IPS DF 6.9 (cell line): ENCODE measurements at places on chromosomes 2 and 18.

DNA sequence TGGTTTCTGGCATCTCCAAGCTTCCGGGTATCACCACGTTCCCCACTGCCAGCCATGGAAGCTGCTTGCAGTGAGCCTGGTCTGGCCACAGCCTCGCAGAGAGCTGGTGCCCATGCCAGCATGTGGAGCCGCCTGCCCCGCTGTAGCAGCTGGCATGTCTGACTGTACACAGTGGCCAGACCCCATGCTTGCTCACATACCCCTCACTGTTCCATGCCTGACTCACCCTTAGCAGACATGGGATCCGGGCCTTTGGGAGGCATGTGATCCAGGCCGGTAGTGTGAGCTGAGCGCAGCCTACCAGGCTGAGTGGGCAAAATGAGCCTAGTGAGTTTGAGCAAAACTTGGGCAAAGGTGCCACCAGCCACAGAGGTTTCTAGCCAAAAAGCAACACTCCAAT is 18.8 kb upstream of the RPRD1A start:
- no peak for DNase-seq
- H3K27me3 ChIP-seq = no peaks in the 10 kb centered on the region
- no peak overlapping the region; the same call in 1 of the 2 replicates for H3K4me3 ChIP-seq
- H3K36me3 ChIP-seq = no peaks in the 10 kb centered on the region
- no peaks in the 10 kb centered on the region for H3K4me1 ChIP-seq

DNA sequence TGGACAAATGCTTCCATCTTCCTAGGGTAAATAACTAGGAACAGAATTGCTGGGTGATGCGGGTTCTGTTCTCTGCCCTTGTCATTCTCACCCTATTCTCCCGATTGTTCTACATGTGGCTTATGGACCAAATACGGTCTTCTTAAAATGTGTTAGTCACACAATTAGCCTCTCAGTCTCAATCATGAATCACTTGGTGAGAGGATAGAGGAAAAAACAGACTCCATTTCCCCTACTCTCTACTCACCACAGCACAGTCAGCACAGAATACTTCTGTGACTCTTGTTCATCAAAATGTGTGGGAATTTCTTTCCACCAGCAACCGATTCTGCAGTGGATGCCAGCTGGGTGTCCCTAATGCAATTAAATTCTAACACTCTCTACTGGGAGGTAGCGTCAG is 125.2 kb downstream of the SH3BP4 start:
- H3K27me3 ChIP-seq = no peaks in the 10 kb centered on the region
- H3K4me3 ChIP-seq = no peak overlapping the region
- peaks cover 1% of the 10 kb centered on the region; the same call in 1 of the 2 replicates for H3K4me1 ChIP-seq
- DNase-seq = no peak

DNA sequence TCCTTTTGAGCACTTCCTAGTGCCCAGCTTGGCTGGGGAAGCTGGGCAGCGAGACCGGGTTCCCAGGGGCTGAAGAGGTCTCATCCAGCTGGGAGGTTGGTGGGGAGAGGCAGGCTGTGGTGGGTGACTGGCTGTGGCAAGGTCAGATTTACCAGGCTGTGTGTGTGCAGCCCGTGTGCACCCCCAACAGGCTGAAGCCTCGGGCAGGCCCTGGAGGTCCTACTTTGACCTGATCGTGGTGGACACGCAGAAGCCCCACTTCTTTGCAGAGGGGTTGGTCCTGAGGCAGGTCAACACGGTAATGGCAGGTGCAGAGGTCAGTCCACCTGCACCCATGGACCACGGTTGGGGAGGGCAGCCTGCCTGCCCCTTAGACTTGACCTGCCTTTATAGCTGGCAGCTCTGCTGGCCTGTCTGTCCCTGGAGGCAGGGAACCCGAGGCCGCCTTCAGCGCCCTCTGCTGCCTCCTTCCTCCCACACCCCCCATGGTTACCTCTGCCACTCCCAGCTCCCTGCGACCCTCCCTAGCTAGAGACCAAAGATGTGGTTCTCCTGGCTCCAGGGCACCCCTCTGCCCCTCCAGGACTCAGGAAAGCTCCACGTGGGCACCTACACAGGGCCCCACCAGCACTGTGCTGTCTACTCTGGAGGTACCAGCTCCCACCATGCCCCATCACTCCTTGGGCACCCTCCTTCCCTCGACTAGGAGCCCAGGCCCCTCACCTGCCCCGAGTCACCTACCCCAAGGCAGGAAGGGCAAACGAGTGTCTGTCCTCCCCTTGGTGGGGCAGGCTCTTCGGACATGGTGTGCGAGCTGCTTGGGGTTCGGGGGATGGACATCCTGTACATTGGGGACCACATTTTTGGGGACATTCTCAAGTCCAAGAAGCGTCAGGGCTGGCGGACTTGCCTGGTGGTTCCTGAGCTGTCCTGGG is 4.0 kb downstream of the NT5DC4 start:
- no peaks in the 10 kb centered on the region for H3K27me3 ChIP-seq
- no peak overlapping the region for H3K27ac ChIP-seq
- H3K36me3 ChIP-seq = no peaks in the 10 kb centered on the region
- no peaks in the 10 kb centered on the region for H3K4me1 ChIP-seq
- H3K4me3 ChIP-seq = no peak overlapping the region

DNA sequence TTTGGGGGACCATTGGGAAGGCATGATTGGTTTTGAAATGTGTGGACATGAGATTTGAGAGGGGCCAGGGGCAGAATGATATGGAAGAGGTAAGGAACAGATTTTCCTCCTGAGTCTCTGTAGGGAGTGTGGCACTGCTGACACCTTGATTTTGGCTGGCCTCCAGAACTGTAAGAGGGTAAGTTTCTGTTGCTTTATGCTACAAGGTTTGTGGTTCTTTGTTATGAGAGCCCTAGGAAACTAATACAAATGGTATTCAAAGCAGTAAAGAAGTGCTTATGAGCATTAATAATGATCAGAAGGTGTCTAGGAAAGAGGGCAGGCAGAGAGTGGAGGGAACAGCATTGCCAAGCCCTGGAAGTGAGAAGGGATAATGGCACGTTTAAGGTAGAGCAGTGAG is 574.3 kb upstream of the NXPH2 start:
- no peaks in the 10 kb centered on the region for H3K36me3 ChIP-seq
- no peak for DNase-seq

DNA sequence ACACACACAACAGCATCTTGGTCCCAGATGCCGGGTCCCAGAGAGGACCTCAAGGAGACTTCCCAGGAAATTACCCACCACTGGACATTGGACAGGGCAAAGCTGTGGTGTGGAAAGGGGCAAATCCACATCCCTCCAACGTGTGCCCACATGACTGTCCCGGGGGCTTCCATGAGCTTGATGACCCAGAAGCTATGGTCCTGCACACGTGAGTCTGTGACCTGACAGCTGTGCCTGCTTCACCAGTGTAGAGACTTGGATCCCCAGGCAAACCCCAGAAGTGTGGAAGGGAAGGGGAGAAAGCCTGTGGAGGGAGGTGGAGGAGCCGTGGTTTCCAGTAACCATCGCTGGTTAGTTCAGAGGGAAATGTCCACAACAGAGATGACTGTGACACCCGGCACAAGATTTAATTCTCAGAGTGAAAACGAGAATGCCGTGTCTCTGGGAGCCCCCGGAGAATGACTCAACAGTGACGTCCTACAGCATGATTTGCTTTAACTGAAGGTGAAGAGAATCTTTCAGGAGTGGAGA is 19.1 kb upstream of the GPR55 start:
- no peaks in the 10 kb centered on the region for H3K27me3 ChIP-seq
- H3K27ac ChIP-seq = no peak overlapping the region
- no peaks in the 10 kb centered on the region for H3K36me3 ChIP-seq
- no peak for DNase-seq
- H3K4me1 ChIP-seq = no peaks in the 10 kb centered on the region

DNA sequence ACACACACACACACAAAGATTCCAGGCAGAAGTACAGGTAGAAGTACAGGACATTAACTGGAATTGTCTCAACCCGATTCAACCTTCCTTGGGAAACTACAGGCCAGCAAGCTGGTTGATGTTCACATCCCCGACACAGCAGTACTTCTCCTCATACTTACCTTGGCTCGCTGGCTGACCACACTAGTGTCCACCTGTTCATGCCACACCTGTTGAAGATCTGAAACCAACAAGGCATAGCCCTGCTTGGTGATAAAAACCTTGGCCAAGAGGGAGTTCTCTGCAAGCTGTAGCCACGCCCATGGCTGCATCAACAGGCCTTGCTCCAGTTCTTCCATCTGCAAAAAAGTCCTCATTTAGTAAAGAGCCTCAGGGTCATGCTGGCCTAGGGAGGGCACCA is 2.6 kb downstream of the NHEJ1 start:
- no peak for DNase-seq
- H3K4me1 ChIP-seq = peaks cover 2% of the 10 kb centered on the region; the same call in 1 of the 2 replicates

GRCh38 chr2:144504218-144504641 is 15.7 kb downstream of the ZEB2 start:
- no peaks in the 10 kb centered on the region for H3K36me3 ChIP-seq
- peaks cover 6% of the 10 kb centered on the region; the same call in 1 of the 2 replicates for H3K27me3 ChIP-seq
- H3K27ac ChIP-seq = no peak overlapping the region
- peaks cover 2% of the 10 kb centered on the region; the same call in 1 of the 2 replicates for H3K4me1 ChIP-seq

- no peaks in the 10 kb centered on the region for H3K27me3 ChIP-seq
- H3K4me1 ChIP-seq = peaks cover 5% of the 10 kb centered on the region
- H3K27ac ChIP-seq = no peak overlapping the region
- DNase-seq = no peak
These were observed 62.6 kb downstream of the BCL11A start for GRCh38 chr2:60490848-60491247.

DNA sequence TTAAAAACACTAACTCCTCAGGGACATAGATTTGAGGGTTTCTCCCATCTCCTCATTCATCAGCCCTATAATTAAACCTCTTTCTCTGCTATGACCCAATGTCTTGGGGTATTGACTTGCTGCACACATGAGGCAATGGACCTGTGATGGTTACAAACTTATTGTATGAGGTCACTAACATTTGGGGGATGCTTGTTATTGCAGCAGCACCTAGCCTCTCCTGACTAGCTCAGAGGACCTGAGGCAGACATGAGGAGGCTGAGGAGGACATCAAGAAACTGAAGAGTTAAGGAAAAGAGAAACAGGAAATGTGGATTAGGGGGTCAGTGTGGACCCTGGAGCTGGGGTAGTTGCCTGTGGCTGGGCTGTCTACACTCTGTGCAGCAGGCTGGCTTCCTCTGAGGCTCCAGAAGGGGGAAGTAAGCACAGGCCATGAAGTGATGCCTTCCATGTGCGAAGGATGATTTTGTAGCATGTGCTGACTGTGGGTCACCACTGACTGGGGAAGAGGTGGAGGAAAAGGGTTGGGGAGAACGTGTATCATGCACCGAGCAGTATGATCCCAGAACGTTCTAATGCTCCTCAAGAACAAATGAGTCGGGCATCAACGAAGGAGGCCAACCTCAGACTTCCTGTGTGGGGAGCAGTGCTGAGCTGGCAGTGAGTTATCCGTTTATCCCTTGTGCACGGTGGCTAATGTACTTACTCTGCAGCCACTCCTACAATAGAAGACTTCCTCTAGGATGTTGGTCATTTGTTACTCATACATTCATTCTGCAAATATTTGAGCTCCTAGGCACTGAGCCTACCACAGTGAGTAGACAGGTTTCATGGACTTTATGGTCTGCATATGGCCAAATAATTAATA is 42.1 kb upstream of the RFX8 start:
- H3K36me3 ChIP-seq = no peaks in the 10 kb centered on the region
- H3K27me3 ChIP-seq = no peaks in the 10 kb centered on the region
- peaks cover 7% of the 10 kb centered on the region; the same call in 1 of the 2 replicates for H3K4me1 ChIP-seq
- H3K27ac ChIP-seq = no peak overlapping the region

DNA sequence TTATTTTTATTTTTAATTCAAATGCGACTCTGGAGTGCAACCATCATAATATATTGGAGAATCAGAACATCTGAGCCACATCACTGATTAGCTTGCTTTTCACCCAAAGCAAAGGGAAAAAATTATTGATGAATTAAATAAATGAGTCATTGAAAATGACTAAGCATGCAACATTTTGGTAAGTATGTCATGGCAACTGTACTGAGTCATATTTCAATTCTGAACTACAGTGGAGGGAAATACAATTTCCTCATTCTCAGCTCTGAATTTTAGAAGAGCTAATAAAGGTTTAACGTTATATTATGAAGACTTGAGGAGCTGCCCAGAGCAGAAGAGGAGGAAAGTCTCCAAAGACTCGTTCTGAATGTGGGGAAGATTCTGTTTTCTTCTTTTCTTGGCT is 89.6 kb upstream of the CCDC68 start:
- no peak for DNase-seq
- H3K27ac ChIP-seq = no peak overlapping the region
- H3K36me3 ChIP-seq = no peaks in the 10 kb centered on the region
- no peaks in the 10 kb centered on the region for H3K27me3 ChIP-seq

DNA sequence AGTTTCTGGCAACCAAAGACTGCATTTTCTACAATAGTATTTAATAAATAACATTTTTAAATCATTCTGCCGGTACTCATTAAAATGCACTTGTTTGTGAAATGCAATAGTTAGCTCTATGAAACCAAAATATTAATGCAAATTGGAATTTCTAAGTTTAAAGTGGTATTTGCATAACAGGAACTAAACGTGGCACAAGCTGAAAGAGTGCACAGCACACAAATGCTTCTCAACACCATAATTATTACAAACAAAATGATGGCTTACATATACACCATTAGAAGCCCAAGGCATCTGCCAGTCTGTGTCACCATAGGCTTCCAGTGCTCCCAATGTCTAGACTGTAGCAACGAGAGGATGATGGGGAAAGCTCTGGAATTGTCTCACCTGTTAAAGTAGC is 280.5 kb downstream of the TCF4 start:
- no peaks in the 10 kb centered on the region for H3K36me3 ChIP-seq
- H3K4me1 ChIP-seq = peaks cover 3% of the 10 kb centered on the region; the same call in 1 of the 2 replicates
- no peak for DNase-seq

DNA sequence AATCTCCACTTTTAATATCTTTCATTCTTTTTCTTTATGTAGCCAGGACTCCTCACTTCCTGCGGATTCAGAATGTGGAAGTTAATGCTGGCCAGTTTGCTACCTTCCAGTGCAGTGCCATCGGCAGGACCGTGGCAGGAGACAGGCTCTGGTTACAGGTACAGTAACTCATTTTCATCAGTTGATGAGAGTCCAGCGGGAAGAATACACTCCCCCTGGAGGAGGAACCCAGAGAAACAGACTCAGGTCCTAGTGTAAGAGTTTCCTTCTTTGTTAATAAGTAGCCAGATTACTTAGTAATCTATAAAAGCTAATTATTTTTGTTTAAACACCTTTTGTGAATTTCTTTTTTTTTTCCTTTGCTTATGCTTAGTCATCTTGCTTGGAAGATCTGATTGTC is 359.4 kb downstream of the PTPRM start:
- H3K4me3 ChIP-seq = no peak overlapping the region
- no peaks in the 10 kb centered on the region for H3K4me1 ChIP-seq
- no peaks in the 10 kb centered on the region for H3K27me3 ChIP-seq
- H3K27ac ChIP-seq = no peak overlapping the region
- DNase-seq = peak; percentile 13
